ENCODE measurements at places on chromosomes 1 and 21. TPM values are rescaled to one million over a fixed set of nuclear protein-coding genes. Genes with fewer than 3 reads are reported as not detected.

The UBASH3A gene
- total RNA-seq = not detected

The CFHR5 gene
- not detected for total RNA-seq

The ACOT11 gene
- total RNA-seq = 3.4 TPM

The TMEM125 gene
- 9.0 TPM for total RNA-seq

Data from tracheal epithelial cell (primary cell).